T follicular helper cell (primary cell): ENCODE measurements at places on chromosomes 2 and 18.

DNA sequence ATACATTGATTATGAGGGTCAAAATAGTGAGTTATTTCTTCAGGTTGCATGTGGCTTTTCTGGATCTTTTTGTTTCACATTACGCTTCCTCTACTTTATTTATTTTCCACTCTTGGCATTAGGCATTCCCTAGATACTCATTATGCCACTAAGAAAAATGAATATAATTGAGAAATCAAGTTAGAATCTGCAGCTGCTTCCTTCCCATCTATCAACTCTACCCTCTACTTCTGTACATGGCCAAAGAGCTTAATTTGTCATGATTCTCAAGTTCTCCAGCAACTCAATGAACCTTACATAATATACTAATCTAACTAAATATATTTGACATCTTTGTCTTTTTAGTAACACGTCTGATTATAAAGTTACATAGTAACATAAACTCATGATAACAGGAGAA, 598.1 kb upstream of the LRRTM4 start:
- DNase-seq, result no peak

- DNase-seq, result no peak
These were observed 567.6 kb downstream of the KCNJ3 start for GRCh38 chr2:155266109-155266508.

- no peak for DNase-seq
These were observed 372.9 kb downstream of the EN1 start for GRCh38 chr2:118474541-118474920.

- no peak for DNase-seq
These were observed 84.3 kb downstream of the PXDN start for GRCh38 chr2:1659951-1660565.

- no peak for DNase-seq
These were observed 168.7 kb downstream of the ANKRD44 start for GRCh38 chr2:197141702-197142473.
